Mesangial cell (primary cell): ENCODE measurements at places on chromosomes 1 and 21. TPM values are rescaled to one million over a fixed set of nuclear protein-coding genes. Genes with fewer than 3 reads are reported as not detected.

AXDND1 gene
- total RNA-seq: 0.25 and 0.33 TPM in 2 replicates

VASH2 gene
- total RNA-seq: 4.1 and 6.2 TPM in 2 replicates

SPRR2A gene
- not detected in 2 replicates for total RNA-seq

SYTL1 gene
- 20.2 and 55.0 TPM in 2 replicates for total RNA-seq

CD53 gene
- not detected in 2 replicates for total RNA-seq

TNFSF4 gene
- total RNA-seq: 3.7 and 4.6 TPM in 2 replicates
